ENCODE measurements at places on chromosomes 13 and 19.

- DNase-seq, result no peak
Measured at GRCh38 chr13:99605420-99606323, 104.4 kb downstream of the TM9SF2 start.

GRCh38 chr13:43769529-43769928, 17.2 kb downstream of the ENOX1 start:
- DNase-seq, result no peak

- no peak for DNase-seq
Measured at GRCh38 chr13:41455725-41456419, 1.5 kb upstream of the RGCC start.

DNA sequence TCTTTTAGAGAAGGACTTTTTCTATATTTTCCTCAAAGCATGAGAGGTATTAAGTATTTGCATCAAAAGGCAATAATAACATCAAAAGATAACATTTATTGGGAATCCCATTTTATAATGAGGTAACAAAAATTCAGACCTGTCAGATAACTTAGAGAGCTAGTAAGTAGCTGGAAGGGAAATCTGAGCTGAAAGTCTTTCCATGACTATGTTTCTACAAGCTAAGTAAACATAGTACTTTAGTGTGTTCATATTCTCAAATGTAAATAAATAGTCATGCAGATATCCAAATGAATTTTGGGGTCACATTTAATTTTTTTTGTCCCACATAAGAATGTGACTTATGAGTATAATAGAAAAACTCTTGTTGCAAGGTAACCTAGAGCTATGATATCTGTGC, 87.3 kb upstream of the FBXL3 start:
- no peak for DNase-seq

- DNase-seq, result no peak
Measured at GRCh38 chr19:54434112-54434872, 14.7 kb upstream of the LENG8 start.

GRCh38 chr13:49320975-49321374, 73.2 kb downstream of the CDADC1 start:
- DNase-seq, result no peak

DNA sequence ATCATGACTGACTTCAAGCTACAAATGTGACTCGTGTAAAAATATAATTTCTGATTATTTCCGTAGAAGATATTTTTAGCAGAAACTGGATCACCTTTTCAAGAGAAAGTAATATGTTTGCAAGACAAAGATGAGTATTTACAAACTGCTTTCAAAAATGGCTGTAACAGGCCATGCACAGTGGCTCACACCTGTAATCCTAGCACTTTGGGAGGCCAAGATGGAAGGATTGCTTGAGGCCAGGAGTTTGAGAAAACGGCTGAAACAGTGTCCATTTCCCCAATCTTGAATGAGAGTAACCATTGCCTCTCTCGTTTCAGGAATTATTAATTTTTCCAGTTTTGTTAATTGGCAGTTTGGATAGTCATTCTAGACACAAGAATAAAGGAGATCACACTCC, 3.5 kb upstream of the ZNF175 start:
- DNase-seq, result no peak

DNA sequence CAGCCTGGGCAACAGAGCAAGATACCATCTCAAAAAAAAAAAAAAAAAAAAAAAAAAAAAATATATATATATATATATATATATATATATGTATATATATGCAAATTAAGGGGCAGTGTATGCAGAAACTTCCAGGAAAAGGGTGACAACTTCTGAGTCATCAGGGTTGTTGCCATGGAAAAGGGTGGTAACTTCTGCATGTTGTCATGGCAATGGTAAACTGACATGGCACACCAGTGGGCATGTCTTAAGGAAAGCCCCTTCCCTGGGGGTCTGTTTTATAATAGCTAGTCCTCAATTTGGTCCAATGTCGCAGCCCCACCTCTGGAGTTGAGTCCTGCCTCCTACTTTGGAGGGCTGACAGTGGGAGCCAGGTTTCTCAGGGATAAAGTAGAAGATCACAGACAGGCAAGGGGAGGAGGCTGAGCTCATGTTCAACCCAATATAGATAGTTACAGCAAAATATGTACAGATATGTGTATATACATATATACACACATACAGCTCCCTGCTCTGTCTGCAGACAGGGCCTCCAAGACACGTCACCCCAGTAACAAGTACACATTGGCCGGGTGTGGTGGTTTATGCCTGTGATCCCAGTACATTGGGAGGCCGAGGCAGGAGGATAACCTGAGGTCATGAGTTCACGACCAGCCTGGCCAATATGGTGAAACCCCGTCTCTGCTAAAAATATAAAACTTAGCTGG, 7.2 kb upstream of the FCHO1 start:
- DNase-seq, result no peak

DNA sequence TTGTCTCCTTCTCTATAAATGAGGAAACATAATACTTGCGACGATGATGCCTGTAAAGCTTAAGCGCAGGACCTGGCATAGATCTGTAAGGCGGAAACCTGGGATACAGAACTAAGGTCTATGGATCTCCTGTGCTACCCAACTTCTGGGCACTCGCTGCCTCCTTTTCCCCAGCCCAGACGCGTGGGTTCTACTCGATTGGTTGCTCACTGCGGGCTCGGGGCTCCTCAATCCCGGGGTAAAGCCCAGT, 615 bp upstream of the PSMC4 start:
- DNase-seq, result no peak

GRCh38 chr13:75839406-75839805, 203.3 kb downstream of the LMO7 start:
- no peak for DNase-seq

DNA sequence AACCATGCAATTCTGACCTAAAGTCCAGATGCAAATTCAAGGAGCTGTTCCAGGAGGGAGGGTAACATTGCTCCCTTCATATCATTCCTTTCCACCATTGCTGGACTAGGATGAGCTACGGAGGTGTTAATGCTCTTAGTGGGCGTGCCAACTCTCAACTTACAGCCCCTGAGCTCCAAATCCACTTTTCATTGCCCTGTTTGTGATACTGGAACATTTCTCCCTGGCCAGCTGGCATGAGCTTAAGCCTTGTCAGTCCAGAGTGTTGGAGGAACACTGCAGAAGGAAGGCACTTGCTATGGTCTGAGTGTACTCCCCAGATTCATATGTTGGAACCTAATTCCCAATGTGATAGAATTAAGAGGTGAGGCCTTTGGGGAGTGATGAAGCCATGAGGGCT, 70.4 kb upstream of the FARP1 start:
- DNase-seq, result no peak
